Stimulated activated CD8-positive, alpha-beta memory T cell treated with anti-CD3 and anti-CD28 coated beads, Interleukin-4, amount 100 ng/mL, for 1 hour (primary cell): ENCODE measurements at places on chromosomes 4 and X.

DNA sequence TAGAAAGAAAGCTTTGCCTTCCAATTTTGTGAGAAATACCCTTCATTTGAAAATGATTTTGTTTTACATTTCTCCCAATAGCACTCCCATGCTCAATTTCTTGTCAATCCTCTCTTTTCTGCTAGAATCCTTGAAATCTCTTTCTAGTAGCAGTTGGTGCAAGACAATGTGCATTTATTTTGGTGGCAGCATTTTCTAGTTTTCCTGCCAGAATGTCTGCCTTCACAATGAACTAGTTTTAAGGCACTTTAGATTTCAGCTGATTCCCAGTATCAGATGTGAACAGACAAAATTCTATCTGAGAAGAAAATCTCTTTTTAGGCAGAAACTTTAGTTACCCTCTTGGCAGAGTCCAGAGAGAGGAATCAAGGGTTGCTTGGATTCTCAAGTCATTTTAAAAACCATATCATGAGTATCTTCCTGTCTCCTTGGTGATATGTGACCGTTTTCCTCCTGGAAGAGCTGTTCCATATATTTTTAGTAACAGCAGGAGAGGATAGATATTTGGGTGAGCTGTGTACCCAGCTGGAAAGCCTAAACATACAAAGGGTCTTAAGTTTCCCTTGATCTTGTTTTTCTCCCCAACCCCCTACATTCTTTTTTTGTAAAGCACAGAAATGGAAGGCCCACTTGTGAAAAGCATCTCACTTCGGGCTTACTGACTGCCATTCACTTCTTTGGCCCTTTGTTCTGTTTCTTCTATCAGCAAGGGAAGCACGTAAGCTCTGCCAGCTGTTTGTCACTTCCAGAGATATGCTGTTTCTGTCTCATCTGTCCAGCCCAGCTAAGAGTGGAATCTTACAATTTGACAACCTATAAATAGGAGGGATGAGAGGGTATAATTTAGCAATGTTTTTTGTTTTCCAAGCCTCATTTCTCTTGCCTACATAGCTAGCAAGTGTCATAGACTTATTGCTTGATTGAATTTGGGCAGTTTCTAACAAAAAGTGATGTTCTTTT lies 38.7 kb downstream of the TSPAN7 start:
- DNase-seq: no peak

- no peak for DNase-seq
Measured at GRCh38 chr4:64857198-64857597, 447.9 kb upstream of the TECRL start.

- no peak for DNase-seq
Measured at GRCh38 chr4:106329041-106329618, 12.8 kb downstream of the AIMP1 start.

GRCh38 chr4:123516576-123516975 lies 120.0 kb downstream of the SPRY1 start:
- DNase-seq: no peak
